ENCODE measurements at places on chromosomes 6 and 20.

DNA sequence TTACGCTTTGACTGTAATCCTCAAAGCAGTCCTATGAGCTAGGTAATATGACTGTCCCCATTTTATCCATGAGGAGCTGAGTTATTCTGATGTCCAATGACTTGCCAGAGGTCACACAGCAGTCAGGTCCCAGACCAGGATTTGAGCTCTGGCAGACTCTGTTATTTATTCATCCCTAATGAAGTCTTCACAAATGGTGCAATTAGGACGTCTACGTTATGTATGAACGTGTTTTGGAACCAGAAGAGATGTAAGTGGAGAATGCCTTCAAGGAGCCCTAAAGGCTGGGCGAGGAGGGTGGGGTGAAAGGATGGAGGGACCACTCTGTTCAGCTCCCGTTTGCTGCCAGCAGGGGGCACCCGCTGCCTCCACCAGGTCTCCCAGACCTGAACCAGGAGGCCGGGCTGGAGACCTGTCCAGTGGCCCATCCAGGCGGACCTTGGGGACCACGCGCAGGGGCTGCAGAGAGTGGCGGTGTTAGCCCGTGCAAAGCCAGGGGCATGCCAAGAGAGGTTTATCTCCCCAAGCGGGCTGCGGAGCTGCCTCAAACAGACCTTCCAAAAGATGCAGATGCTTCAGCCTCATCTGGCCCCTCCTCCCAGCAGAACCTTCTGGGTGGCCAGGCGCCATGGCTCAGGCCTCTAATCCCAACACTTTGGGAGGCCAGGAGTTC lies 15.2 kb upstream of the ZNF335 start:
- no peak for DNase-seq

DNA sequence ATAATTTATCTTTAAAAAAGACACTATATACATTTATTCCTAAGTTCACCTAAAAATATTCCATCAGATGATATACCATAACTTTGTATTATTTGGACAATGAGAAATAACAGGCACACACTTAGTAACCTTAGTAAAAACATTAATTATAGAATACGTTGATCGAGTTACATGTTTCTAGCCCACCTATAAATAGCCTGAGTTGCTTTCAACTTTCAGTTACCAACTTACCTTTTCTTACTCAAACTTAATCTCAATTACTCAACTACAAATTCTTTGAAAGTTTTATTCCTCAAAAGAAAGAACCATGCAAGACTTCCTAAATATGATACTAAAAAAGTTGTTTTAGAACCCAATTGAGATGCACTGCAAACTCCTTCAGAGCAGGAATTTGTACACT lies 12.2 kb downstream of the ARHGAP18 start:
- DNase-seq = no peak

DNA sequence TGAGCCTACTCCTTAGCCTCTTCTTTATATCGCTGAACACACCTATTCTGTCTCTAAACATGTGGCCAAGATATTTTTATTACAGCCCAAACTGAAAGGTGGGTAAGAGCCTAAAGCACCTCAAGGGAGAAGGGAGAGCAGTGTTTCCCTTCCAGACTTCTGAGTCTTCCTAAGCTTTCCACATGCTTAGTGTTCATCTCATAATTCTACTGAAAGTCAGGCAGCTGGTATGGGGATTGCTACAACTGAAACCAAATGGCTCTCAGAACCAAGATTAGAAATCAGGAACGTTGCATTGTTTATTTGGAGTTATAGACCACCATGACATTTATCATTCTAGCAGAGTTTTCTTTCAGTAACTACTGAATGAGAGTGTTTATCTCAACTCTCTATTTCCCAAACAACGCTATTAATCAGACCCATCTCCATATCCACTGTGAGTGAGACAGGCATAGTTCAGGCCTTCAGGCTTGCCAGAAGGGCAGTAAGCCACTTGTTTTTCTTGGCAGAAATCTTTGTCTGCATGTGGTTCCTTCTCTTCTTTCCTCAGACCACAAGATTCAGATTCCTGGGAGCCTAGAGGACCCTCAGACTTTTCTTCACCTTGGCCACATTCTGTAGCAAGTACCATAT lies 22.8 kb downstream of the VGLL2 start:
- no peak for DNase-seq

- no peak for DNase-seq
Measured at GRCh38 chr6:44651604-44652003, 264.1 kb downstream of the CDC5L start.

Measured in mesenteric fat pad (tissue), 1 donor.